ENCODE measurements at places on chromosomes 6 and 20.

GRCh38 chr20:19440660-19441527 lies 228.5 kb downstream of the SLC24A3 start:
- DNase-seq = no peak

- DNase-seq = no peak
Observed at GRCh38 chr6:55578537-55579363, at the start of gene HMGCLL1. TSS of gene HMGCLL1 (minus strand) at chr6:55579192. CDS start at chr6:55579055, 137 bp downstream.

DNA sequence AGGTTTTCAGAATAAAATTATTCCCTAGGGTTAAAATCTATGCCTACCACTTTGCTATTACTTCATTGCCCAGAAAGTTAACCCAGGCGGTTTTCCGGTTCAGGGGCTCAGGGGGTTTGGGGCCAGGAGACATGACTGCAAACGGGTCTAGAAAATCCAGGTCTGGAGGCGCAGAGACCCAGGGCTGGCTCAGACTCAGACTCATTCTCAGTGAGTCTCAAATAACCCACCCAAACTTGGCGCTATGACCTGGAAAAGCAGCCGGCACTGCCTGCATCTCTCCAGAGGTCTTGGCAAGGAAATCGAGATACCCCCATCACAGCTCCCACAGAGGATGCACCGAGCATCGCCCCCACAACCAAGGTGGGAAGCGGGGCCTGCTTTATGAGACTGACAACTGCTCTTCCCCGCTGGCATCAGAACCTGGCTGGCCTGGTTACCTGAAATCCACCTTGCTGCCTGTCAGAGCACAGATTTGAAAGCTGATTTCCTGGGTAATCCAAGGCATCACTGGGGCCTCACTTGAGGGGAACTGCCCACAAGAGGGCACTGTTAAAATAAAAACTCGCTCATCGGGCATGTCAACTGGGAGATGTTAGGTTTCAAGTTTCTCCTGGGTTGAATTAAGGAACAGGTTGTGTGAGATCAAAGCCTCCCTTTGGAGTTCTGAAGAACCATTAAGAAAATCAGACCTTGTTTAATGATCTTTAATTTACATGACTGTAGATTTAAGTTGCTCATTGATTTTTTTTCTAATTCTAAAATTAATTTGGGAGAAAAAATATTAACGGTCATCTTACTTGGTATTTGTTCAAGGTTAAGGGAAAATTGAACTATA lies 55.1 kb downstream of the KIF16B start:
- peak; percentile 70 for DNase-seq

GRCh38 chr20:47146686-47147085 lies 209.8 kb downstream of the ZMYND8 start:
- DNase-seq = no peak

DNA sequence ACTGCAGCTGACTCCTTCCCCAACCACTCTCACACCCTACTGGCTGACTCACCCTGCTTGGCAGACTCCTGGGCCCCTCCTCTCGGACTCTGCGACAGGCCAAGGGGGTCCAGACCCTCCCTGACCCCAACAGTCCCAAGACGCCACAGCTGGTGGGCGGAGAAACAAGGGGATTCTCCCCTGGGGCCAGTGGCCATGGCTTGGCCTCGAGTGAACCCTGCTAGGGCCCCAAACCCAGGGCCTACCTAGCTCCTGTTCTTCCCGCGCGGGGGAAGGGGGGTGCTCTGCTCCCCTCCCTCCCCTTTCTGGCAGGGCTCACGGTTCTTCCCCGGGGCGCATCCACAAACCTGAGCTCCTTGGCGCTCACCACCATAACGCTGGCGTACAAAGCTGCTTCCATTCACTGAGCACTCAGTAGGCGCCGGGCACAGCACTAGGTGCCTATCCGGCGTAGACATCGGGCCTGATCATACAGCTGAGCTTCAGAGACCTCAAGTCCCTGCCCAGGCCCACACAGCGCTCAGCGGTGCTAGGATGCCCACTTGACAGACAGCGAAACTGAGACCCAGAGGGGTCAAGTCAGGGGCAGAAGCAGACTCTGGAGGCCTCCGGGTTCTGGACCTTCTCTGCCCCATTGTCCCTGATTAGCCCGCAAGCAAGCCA lies 597 bp downstream of the ADA start:
- DNase-seq = no peak

DNA sequence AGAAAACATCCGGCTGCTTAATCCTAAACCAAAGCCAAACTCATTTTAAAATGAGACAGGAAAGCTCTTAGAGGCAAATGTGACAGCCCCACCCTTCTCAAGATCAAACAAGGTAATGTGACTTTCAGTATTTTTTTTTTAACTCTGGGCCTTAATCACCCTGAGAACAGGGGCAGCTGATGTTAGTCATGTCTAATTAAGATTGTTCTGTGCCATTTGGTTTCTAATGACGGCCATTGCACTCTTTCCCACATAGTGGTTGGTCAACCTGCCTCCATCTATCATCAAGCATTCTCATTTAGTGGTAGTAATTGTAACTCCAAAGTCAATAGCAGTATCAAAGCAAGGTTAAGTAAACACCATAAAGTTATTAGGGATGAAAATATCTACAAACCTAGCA lies 191.6 kb upstream of the EXOC2 start:
- DNase-seq = no peak

DNA sequence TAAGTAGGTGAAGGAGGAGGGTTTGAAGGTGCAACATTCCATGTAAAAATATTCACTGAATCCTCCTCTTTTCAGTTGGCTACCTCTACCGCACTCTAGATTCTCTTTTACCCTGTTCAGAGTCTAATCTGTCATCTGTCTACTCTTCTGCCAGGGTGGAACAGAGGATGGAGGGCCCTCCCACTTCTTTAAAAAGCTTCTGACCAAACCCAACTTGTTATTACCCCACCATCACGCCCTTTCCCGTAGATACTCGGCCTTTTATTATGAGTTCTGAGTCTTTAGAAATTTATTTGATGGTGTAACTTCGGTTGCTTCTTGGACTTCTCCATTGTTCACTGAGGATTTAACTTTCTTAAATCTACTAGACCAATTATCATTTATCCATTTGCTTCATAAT lies 11.7 kb downstream of the STX11 start:
- DNase-seq = no peak

DNA sequence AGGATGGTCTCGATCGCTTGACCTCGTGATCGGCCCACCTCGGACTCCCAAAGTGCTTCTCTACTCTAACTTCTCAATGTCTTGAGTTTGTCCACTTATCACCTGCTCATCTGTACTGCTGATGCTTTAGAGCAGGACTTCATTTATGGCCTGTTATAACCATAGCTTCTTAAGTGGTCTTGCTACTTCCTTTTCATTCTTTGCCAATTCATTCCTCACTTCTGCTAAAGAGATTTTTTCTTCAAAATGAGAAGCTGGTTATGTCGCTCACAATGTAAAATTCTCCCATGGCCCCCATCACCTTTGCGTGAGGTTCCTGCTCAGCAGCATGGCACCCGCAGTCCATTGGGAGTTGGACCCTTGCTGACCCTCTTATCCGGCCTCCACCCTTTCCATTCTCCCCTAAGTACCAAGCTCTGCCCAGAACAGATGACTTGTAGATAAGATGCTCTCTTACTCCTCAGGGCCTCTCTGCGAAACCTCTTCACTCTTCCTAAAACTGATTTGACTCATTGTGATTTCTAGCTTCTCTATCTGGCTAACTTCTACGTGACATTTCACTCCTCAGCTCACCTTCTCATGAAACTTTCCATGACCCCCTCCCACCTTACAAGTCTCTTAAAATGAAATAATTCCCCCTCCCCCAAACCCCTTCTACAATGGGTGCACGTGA lies 13.9 kb upstream of the CD164 start:
- no peak for DNase-seq

GRCh38 chr6:105495515-105495914 lies 92.6 kb upstream of the PREP start:
- DNase-seq = no peak

- no peak for DNase-seq
Observed at GRCh38 chr6:138647006-138647405, 126.6 kb upstream of the CCDC28A start.

DNA sequence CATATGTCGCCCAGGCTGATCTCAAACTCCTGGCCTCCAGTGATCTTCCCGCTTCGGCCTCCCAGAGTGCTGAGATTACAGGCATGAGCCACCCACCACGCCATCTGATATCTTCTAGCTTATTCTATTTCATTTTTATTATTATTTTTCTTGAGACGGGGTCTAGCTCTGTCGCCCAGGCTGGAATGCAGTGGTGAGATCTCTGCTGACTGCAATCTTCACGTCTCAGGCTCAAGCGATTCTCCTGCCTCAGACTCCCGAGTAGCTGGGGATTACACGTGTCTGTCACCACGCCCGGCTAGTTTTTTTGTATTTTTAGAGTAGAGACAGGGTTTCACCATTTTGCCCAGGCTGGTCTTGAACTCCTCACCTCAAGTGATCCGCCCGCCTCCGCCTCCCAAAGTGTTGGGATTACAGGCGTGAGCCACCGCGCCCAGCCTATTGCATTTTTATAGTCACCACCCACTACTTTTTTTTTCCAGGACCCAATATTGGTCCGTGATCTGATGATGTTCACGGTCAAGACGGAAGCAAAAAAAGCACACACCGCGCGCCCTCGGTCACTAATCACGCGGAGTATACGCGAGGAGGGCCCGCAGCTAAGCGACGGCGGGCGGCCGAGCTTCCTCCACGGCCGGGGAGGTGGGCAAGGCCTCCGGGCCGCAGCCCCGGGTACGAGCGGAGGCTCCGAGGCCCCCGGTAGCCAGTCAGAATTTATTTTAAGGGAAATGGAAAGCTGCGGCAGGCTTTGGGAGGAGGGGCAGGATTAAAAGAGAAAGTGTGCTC lies 1.1 kb upstream of the LSM14B start:
- DNase-seq = peak; percentile 82

DNA sequence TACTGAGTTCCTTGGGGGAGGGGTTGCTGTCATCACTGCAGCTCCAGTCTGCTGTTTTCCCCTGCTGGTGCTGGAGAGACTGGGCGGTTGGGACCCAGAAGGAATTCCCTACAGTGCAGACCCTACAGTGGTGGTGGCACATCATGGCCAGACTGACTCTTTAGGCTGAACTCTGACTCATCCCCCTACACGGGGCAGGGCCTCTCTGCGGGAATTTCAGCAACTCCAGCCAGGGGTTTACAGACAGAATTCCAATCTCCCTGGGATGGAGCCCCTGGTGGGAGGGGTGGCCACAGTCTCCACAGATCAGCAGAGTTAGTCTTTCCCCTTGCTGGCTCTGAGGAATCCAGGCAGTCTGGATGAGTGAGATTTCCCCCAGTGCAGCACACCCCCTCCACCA lies 46.9 kb upstream of the MAPK13 start:
- no peak for DNase-seq

DNA sequence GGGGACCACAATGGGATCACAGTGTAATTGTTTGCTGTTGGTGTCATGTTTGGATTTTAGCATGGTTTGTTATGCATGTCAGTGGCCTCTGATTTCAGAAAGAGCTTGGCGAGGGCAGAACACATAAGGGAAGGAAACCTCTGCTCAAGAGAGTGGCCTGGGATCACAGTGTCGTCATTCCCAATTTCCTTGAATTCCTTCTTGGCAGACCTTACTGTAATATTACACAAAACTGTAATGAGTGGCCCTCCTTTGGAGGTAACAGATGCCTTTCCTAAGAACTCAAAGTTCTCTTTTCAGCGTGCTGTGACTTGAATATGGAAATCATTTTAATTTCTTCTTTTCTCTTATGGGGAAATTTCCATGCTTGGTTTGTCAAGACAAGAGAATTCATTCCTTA lies 46.9 kb downstream of the JAG1 start:
- no peak for DNase-seq

DNA sequence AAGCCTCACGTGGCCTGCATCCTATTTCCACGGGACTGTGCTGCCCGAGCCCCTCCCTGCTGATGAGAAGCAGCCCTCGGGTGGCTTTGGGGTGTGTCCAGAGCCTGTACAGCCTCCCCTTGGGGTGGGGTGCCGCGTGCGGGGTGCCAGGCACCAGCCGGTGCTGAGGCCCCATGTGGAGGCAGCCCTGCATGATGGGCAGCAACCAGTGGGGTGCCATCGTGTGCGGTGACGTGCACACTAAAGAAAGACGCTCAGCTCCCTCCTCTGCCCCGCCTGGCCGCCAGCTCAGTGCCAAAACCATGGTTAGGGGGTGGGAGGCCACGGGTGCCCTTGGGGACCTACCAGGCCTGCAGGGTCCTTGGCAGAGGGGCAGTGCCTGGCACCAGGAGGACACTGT lies 26.2 kb downstream of the NTSR1 start:
- DNase-seq = peak; percentile 73

GRCh38 chr6:1595271-1596087 lies 14.2 kb upstream of the FOXC1 start:
- DNase-seq = no peak

DNA sequence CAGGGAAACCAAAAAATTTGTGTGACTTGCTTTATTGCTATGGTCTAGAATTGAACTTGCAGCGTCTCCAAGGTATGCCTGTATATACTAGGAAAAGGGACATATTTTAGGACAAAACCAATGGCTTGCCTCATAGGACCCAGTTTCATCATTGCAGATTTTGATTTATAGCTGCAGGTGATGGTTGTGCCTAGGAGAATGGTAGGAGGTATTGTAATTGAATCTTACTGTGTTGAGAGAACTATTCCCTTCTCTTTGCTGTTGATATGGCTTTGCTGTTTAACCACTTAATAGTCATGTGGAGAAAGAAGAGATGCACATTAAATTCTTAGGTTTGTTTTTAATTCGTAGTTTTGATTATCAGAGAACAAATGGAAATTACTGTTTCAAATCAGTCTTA lies 16.4 kb downstream of the DSTN start:
- DNase-seq = no peak

DNA sequence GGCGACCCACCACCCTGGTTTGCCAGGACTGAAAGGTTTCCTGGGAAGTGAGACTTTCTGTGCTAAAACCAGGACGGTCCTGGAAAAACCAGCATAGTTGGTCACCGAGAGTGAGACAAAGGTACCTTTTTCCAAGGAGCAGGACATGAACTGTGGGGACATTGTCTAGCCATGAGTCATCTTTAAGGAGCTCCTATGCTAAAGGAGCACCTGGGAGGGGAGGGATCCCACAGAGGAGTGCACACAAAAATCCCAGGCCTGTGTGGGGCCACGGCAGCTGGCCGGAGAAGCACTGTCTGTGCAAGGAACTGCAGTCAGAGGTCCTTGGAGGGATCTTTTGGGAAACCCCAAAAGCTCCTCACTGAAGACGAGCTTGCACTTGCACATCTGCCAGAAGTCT lies 109.1 kb upstream of the PLEKHG1 start:
- no peak for DNase-seq

- DNase-seq = no peak
Observed at GRCh38 chr6:83381949-83382348, 48.9 kb downstream of the ME1 start.

- no peak for DNase-seq
Observed at GRCh38 chr6:43584892-43585570, 9.0 kb downstream of the POLH start.

GRCh38 chr6:158476389-158476788 lies 83.5 kb upstream of the TMEM181 start:
- no peak for DNase-seq

DNA sequence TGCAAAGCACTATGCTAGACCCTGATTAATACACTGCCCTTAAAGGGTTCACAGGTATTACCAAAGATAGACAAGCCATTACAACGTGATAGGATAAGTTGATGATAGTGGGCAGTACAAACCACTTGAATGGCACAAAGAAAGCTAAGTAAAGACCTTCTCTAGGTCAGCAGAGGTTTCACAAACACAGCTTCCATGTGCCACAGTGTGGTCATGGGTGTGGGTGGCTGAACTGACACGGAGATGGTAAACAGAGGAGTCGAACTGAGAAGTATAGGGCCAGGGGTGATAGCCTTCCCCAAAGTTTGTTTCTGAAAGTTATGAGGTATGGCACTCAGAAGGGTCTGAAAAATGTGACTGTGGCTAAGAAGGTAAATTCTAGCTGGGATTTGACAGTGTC lies 4.3 kb downstream of the ZBTB9 start:
- no peak for DNase-seq

- DNase-seq = no peak
Observed at GRCh38 chr6:18601516-18602020, 214.4 kb downstream of the RNF144B start.

Data from Kasumi-1 (cell line).